Activated CD8-positive, alpha-beta T cell treated with anti-CD3 and anti-CD28 coated beads, Interleukin-2, amount 10 ng/mL, durations not matched to agents 7 days and 5 days (primary cell): ENCODE measurements at places on chromosomes 2 and 18. TPM values are rescaled to one million over a fixed set of nuclear protein-coding genes. Genes with fewer than 3 reads are reported as not detected.

GRCh38 chr2:113724010-113724409 lies 32.4 kb downstream of the SLC35F5 start:
- no peak for DNase-seq

DNA sequence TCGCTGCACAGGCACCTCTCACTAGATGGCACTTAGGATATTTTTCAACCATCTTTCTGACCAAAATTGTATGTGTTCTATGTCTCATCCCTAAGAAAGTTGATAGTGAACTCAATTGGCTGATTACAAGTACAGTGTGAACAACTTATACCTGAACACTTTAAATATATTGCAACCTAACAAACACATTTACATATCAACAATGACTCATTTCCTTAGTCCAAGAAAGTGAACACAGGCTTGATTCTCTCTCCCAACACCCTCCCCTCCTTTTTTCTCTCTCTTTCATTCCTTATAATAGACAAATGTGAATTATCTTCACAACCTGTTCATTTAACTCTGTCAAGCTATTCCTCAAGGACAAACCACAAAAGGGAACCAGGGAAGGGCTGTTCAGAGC lies 192.0 kb downstream of the SLC8A1 start:
- no peak for DNase-seq

GRCh38 chr2:219158586-219158985 lies 2.0 kb downstream of the NHEJ1 start:
- DNase-seq, result no peak

DNA sequence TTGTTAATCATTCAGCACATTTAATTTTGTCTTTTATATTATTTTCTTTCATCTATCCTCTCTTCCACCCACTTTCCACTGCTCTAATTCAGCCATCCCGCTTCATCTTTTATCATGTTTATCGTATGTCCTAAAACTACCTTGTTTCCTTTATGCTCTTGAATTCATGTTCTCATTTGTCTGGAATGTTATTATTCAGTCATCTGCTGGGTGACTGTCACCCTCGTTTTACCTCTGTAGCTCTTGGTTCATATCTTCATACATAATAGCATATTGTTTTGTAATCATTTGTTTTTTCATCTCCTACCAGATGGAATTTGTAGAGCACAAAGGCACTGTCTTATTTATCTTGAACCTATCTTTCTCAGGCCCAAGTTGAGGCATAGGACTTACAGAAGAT lies 37.0 kb downstream of the SMCHD1 start:
- DNase-seq, result no peak

DNA sequence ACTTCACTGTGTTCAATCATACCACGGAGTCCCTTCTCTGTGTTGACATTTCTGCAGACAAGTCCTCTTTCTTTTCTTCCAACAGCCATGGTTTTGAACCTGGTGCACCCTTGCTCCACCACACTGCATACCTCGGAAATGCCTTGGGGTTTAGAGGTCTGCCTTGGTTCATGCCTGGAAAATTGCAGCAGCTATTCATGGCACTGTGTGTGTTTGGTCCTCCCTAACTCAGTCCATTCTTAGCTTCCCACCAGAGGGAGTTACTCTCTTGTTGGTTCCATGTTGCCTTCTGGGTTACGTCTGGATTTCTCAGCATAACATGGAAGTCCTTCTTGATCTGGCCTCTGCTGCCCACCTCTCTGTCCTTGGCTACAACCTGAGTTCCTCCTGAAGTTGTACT lies 206.0 kb downstream of the FHOD3 start:
- no peak for DNase-seq

IL18RAP gene
- 22.7 TPM for total RNA-seq

EN1 gene
- not detected for total RNA-seq
